Lower lobe of right lung (tissue), 2 donors: ENCODE measurements at places on chromosomes 6 and 20. TPM values are rescaled to one million over a fixed set of nuclear protein-coding genes. Genes with fewer than 3 reads are reported as not detected.

CD93 gene
- total RNA-seq, result 99.7 TPM

TSHZ2 gene
- 12.6 TPM for total RNA-seq

ZNF391 gene
- 2.0 TPM for total RNA-seq

C6orf52 gene
- 1.3 TPM for total RNA-seq

SRMS gene
- total RNA-seq, result not detected

RSPO3 gene
- total RNA-seq, result 8.0 TPM

RFX6 gene
- not detected for total RNA-seq

SEMG1 gene
- not detected for total RNA-seq

RAB5IF gene
- total RNA-seq, result 100.0 TPM

NCOA7 gene
- 64.4 TPM for total RNA-seq

CD24 gene
- total RNA-seq, result 33.1 TPM

APCDD1L gene
- not detected for total RNA-seq

SPTLC3 gene
- 18.7 TPM for total RNA-seq

SPEF1 gene
- 3.9 TPM for total RNA-seq

SLC22A3 gene
- 37.7 TPM for total RNA-seq

BHLHE23 gene
- total RNA-seq, result not detected

WFDC10B gene
- total RNA-seq, result 1.2 TPM

ENPP3 gene
- total RNA-seq, result 1.7 TPM

ALDH5A1 gene
- total RNA-seq, result 13.8 TPM

BMP5 gene
- total RNA-seq, result 13.3 TPM

EFCAB8 gene
- total RNA-seq, result 0.30 TPM

AHCY gene
- 63.8 TPM for total RNA-seq

PSORS1C1 gene
- total RNA-seq, result 10.5 TPM

RSPO4 gene
- total RNA-seq, result 5.7 TPM

ZC3H12D gene
- total RNA-seq, result 2.6 TPM

SPAG4 gene
- total RNA-seq, result 4.2 TPM

FAM217A gene
- not detected for total RNA-seq

KCNQ2 gene
- total RNA-seq, result not detected

NRSN1 gene
- not detected for total RNA-seq

HLA-DQA1 gene
- total RNA-seq, result 144 TPM

FAM184A gene
- 15.9 TPM for total RNA-seq

OR12D3 gene
- total RNA-seq, result not detected

PGM3 gene
- 34.9 TPM for total RNA-seq

SAMD10 gene
- 3.6 TPM for total RNA-seq

MRPS26 gene
- total RNA-seq, result 31.0 TPM

UST gene
- 11.8 TPM for total RNA-seq

DNMT3B gene
- total RNA-seq, result 1.1 TPM
